SJCRH30 (cell line): ENCODE measurements at places on chromosomes 2 and 18. TPM values are rescaled to one million over a fixed set of nuclear protein-coding genes. Genes with fewer than 3 reads are reported as not detected.

DNA sequence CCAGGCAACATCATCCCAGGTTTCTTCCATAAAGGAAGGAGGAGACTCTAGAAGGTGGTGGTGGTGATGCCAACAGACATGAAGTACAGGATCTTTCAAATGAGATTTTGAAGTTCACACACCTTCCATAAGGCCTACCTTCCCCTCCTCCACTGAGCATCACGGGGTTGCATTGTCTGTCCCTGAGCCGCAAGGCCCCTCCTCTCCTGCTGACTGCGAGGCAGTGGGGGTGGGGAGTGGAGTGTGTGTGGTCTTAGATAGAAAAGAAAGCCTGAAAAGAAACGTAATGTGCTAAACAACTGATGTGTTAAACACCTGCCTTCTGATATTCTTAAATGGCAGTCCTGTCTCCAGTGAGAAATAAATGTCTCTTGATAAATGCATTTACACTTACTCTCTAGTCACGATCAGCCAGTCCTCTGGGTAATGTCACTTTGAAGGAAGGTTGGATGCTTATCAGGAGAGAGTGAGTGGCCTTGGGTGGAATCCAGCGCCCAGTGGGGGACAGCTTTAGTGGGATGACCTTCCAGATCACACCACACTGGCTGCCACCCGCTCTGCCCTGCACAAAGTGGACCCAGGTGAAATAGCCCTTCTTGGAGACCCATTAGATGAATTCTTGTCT is 5.5 kb upstream of the SCYGR5 start:
- DNase-seq: no peak

GRCh38 chr18:58135183-58135641 is 91.2 kb downstream of the NEDD4L start:
- DNase-seq: no peak

GRCh38 chr2:112168422-112169124 is 30.4 kb downstream of the FBLN7 start:
- DNase-seq: no peak

ACMSD gene
- total RNA-seq: not detected in 2 replicates
